ENCODE measurements at places on chromosomes 6 and 20.

DNA sequence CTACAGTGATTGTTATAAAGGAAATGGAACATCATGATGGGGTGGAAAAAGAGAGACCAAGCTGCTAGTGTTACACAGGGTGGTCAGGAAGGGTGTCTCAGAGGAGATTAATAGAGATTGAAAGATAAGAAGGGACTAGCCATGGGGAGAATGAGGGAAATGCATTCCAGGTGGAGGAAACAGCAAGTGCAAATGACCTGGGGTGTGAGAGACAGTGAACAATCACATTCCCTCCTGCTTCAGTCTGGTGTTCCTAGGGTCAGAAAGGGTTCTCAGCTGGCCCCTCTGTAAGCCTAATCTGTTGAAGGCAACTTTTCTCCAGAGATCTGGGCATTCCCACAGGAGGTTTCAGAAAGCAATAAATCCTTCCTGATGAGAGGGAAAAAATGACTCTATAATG is 3.6 kb upstream of the KCNB1 start:
- H3K36me3 ChIP-seq = peaks cover 2% of the 10 kb centered on the region
- no peak overlapping the region for H3K27ac ChIP-seq
- H3K27me3 ChIP-seq = peaks cover 65% of the 10 kb centered on the region
- peaks cover 11% of the 10 kb centered on the region for H3K4me1 ChIP-seq

GRCh38 chr6:45196121-45196520 is 132.0 kb upstream of the RUNX2 start:
- no peaks in the 10 kb centered on the region for H3K27me3 ChIP-seq
- no peak overlapping the region for H3K4me3 ChIP-seq
- no peak overlapping the region for H3K27ac ChIP-seq
- DNase-seq = no peak
- no peaks in the 10 kb centered on the region for H3K36me3 ChIP-seq

- no peaks in the 10 kb centered on the region for H3K36me3 ChIP-seq
- no peaks in the 10 kb centered on the region for H3K27me3 ChIP-seq
- no peak overlapping the region for H3K27ac ChIP-seq
- H3K4me1 ChIP-seq = no peaks in the 10 kb centered on the region
- DNase-seq = no peak
Measured at GRCh38 chr20:53800883-53801604, 207.4 kb upstream of the ZNF217 start.

GRCh38 chr6:74932232-74932888 is 273.5 kb downstream of the COL12A1 start:
- H3K4me1 ChIP-seq = no peaks in the 10 kb centered on the region
- H3K27ac ChIP-seq = no peak overlapping the region
- H3K4me3 ChIP-seq = no peak overlapping the region
- no peaks in the 10 kb centered on the region for H3K36me3 ChIP-seq
- no peak for DNase-seq
